Activated T-helper 9 cell treated with anti-CD3 and anti-CD28 coated beads, Interleukin-2, amount 50 U/mL, for 16 hours (primary cell): ENCODE measurements at places on chromosomes 7 and 10.
A peak's percentile ranks its signal among the peaks of the same experiment; 100 is the strongest.

- no peak for DNase-seq
Observed at GRCh38 chr7:156764016-156764669, 123.6 kb downstream of the RNF32 start.

DNA sequence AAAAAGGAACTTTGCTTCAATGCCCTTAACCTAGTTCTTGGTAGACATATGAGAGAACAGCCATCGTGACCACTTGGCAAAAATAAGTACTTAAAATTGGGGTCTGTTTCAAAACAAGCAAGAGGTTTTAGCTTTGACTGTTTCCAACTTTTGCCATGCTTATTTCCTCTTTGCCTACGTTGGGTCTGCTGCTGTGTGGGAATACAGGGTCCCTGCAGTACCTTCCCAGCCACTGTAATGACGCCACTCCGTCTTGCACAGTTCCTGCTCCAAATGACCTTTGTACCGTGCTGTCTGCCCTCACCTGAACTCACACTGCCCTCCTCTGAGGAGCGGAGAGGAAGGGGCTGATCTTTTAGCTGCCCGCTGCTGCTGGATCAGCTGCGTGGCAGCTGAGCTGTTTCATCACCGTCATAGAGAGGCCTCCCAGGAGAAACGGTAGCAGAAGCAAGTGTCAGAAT is 133.1 kb downstream of the MAPK8 start:
- DNase-seq, result no peak

DNA sequence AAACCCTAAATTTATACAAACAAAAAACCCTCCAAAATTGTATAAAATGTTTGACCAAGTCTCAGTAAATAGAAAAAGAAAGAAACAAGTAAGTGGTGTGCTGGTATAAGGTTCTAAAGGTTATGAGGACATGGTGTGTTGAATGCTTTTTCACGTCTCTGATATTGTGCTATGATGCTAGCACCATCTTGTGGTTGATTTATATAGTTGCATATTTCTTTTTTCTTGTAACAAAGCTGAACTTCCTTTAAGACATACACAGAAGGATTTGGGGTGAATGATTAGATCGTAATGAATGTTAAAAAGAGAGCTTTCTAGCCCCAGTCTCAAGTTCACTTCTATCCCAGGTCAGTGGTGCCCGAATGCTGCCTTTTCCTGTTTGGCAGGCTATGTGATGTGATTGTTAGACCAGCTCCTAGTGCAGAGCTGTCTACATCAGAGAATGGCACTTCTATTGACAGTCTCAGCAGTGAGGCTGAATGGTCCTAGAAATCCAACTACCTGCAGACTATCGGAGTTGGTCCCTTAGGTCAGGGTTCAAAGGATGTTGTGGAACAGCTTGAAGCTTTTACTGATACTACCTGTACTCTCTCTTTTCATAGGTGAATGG is 25.0 kb downstream of the VTI1A start:
- no peak for DNase-seq

DNA sequence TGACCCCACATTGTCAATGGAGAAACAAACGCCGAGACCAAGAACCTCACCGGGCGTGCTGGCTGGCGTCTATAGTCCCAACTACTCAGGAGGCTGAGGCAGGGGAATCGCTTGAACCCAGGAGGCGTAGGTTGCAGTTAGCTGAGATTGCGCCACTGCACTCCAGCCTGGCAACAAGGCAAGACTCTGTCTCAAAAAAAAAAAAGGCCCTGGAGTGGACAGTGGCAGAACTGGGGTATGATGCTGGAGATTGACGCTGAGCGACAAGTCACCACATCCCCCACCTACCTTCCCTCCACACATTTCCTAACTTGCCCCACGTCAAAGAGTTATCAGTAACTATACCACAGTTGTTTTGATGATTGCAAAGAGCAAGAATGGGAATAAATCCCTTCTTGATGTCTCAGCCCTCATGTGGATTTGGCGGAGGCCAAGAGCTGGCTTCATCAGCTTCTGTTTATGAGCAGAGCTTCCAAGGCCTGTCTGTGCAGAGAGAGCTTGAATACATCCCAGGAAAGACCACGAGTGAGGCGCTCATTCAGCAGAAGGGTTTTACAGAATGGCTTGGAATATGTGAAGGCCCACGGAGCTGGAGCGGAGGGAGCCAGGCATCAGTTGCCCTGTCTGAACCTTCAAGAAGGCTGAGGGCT is 28.0 kb upstream of the TNS3 start:
- no peak for DNase-seq

DNA sequence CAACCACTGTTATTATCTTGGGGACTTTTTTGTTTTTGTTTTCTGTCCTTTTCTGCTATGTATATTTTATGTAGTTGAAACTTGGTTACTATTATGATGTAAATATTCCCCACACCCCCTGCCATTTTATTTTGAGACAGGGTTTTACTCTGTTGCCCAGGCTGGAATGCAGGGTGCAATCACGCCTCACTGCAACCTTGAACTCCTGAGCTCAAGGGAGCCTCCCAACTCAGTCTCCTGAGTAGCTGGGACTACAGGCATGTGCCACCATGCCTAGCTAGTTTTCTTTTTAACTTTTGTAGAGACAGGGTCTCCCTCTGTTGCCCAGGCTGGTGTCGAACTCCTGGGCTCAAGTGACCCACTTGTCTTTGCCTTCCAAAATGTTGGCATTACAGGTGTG is 18.0 kb downstream of the GSTO2 start:
- DNase-seq, result no peak

- no peak for DNase-seq
Observed at GRCh38 chr10:26567351-26567721, 129.2 kb downstream of the APBB1IP start.

DNA sequence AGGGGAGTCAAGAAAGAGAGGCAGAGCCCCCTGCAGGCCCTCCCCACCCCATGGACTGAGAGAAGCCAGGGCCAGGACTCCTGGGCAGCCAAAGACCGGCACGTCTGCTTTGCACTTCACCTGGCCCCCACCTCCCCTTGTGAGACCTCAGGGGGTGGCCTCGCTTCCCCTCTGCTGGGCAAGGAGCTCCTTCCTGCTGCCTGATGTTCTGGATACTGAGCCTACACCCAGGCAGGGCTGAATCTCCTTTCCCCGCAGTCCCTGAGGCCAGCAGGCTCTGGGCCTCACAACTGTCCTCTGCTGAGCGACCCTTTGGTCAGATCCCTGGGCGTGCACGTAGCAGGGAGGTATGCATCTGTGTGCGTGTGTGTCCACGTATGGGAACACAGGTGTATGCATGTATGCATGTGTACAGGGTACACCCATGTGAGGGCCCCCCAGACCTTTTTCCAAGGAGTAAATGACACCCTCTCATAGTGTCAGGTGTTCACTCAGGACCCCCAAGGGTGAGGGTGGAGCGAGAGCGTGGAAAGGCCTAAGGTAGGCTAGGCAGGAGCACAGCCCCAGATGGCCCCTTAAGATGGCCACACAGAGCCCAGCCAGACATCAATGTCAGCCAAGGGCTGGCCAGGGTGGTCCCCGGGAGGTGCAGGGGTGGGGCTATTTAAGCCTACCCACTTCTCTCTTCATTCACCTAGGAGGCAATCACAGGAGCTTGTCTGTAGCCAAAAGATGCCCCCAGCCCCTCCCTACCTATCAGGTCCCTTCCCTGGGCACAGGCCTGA is 1.9 kb upstream of the RET start:
- DNase-seq, result no peak

DNA sequence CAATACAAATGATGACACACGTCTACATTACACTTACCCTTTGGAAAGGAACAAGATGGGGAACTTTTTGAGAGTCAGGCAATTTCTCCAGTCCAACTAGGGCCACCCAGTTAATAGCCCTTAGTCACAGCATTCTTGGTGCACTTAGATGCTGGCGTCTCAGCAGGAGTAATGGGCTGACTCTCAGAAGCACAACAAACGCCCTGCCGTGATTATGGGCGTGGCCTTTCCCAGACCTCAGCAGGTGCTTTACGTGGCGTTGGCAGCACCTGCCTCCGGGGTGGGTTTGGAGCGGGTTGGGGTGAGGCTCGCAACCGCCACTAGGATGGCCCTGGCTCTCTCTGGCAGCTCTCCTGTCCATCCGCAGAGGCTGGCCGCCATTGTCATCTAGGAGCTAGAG is 147.6 kb upstream of the SHH start:
- no peak for DNase-seq

DNA sequence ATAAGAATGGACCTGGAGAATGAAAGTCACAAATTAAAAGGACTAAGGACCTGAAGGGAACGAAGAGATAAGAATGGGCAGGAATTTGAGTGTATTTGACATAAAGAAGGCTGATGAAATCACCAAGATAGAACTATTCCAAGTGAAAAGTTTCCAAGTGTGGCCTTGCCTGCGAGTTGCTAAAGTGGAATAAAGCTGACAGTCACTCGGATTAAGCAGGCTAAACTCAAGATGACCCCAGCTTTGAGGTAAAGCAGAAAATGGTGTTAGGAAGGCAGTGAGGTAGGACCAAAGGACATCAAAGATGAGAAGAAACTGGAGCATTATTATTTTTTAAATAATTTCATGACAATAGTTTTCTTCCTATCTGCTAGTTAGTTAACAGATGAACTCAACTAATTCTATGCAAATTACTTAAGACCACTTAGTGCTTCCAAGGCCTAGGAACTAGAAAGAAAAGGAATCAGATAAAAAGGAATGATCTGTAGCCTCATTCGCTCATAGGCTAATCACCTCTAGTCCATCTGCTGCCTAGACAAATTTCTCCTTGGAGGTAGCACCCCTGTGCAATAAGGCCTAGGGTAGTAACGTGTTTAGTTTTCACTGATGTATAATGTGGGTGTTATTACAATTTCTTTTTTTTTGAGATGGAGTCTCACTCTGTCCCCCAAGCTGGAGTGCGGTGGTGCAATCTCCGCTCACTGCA is 34.5 kb downstream of the EZH2 start:
- no peak for DNase-seq

DNA sequence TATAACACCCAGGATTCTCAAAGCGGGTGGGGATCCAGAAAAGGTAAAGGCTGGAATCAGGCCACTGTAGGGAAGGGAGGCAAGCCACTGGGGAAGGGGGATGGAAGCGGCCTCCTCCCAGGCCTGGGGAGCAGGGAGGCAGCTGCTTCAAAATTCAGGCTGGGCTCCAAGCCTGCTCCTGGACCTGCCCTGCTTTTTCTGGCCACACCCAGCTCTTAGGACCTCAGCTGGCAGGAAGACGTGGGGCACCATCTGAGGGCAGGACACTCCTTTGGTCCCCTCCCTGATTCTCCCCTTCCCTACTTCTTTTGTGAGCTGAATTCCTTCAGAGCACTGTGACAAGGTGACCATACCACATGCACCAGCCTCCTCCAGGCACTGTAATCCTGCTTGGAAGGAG is 4.6 kb upstream of the LBX1 start:
- DNase-seq, result no peak

DNA sequence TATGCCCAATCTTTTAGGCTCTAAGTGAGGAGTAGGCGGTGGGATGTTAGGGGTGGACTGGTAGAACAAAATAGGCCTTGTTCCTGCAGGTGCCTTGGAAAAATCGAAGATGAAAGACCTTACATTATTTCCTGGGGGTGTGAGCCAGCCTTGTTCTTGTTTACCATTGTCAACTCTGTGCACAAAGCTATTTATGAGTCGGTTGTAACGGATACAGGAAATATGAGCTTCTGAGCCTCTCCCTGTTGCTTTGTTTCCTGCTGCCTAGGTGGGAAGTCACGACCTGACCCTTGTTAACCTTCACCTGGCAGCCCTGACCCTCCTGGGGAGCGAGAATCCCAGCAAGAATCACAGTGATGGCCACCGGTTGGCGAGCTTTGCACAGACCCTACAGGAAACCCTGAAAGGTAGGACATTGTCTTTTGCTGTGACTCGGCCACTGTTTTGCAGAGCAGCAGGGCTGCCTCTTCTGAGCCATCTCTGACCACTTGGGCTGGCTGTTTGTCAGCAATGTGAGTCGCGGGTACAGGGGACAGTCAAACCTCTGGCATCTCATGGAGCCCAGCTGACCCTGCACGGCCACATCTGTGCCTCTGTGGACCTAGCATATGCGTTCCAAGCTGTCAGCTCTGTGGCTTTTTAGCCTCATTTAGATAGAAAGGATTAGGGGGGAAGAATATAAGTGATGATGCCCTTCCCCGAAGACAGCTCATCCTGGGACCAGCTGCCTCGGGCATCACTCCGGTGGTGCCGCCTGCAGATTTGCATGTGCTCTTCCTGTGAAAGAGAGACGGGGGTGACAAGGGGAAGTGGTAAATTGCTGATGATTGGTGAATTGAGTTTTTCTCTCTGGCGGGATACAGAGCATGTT is 102.1 kb upstream of the ANLN start:
- DNase-seq, result peak; percentile 20

DNA sequence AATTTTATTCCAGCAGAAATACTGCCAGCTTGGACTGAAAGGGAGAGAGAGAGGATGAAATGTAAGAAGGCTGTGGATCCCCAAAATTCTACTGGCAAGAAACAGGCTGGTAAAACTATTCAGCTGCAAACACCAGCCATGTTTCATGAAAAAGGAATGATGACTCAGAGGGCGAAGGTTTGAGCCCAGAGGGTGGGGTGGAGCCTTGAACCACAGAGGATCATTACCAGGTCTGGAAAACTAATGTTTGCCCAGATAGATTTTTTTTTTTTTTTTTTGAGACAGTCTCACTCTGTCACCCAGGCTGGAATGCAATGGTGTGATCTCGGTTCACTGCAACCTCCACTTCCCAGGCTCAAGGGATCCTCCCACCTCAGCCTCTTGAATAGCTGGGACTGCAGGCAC is 41.7 kb upstream of the NRF1 start:
- DNase-seq, result no peak

DNA sequence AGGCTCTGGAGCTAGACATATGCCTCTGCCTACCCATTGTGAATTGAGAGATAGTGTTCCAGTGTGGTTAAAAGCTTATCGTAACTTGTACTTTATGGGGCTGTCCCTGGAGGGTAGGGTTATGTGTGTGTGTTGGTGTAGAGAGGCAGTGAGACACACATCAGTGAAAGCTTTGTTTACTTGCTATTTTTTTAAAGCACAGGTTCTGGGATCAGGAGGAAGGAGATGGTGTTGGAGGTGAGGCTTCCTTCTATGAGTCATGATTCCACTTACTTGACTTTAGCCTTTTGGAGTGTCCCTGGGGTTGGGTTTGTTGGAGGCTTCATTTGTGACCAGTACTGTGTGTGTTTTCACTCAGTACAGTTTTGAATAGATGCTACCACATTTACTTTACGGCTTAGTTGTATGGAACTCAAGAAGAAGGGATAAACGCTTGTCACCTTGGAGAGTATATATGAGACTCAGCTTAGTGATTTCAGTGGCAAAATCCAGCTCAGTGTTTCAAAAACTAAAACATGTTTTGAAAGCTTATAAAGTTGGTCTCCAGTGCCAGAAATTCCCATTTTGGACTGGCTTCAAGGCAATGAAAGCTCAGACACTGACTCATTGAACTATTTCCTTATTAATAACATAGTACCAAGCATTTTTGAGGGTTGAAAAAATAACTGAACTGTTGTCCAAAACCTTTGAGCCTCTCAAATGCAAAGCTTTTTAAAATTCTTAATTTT is 106.2 kb downstream of the PLXDC2 start:
- DNase-seq, result no peak
